Renal cortex interstitium (tissue), 15 donors: ENCODE measurements at places on chromosomes 1 and 21.

GRCh38 chr1:196121181-196121580 is 487.1 kb downstream of the KCNT2 start:
- DNase-seq, result no peak

- no peak for DNase-seq
Observed at GRCh38 chr1:94111879-94112278, 9.1 kb downstream of the ABCA4 start.

DNA sequence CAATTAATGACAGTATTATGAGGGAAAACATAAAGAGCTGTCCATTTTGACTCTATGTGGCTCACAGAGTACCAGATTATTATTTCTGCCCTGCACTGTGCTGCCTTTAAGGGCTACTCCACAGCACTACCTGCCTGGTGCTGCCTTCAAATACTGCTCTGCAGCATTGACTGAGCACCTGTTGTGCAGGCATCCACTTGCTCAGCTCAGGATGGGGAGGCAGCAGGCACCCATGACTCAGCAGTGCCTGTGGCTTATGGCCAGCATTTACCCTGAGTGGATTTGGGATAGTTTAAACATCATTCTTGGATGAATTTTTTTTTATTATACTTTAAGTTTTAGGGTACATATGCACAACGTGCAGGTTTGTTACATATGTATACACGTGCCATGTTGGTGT is 953 bp upstream of the KPRP start:
- DNase-seq, result no peak

GRCh38 chr1:16921391-16922185 is at the start of gene CROCC:
Gene CROCC (plus strand): TSS chr1:16921931. CDS start chr1:16922019, 88 bp downstream.
- DNase-seq, result no peak

- DNase-seq, result no peak
Observed at GRCh38 chr1:183896466-183897048, 91.6 kb downstream of the RGL1 start.

GRCh38 chr1:24699628-24700027 is 45.6 kb upstream of the CLIC4 start:
- no peak for DNase-seq

DNA sequence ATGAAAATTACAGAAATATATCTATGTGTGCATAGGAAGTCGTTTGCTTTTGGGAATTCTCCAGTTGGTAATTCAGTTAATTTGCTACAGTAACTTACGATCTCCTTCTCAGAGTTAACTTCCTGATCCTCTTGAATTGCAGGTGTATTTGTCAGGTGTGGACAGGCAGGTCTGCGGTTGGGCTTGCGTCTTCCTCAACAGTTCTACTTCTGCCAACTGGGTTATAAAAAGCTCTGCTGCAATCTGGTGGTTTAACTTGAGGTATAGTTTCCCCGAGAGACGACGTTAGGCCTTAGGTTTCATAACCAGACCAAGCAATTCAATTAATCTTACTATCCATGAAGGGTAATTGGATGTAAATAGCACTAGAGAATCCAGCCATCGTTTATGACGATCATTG is 88.2 kb downstream of the GABPA start:
- no peak for DNase-seq

GRCh38 chr1:156547982-156548381 is 24.4 kb downstream of the IQGAP3 start:
- no peak for DNase-seq

DNA sequence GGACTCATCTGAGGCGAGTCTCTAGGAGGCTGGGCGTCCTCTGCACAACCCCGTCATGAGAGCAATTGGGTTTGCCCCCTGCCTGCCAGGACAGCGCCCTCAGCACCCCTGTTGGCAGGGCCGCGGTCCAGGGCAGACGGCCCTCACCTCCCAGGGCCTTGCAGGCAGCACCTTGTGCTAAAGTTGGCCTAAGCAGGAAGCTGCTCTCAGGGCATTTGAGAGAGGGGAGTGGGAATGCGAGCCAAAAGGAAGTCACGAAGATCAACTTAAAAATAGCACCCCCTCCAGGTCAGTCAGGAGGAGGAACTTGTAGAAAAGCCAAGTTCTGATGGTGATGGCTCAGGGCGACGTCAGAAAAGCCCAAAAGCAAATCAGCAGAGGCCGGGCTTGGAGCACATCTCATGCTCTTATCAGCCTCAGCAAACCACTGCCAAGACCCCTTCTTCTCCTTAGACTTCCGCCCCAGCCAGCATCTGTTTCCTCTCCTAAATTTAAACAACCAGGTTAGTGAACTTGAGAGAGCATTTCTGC is 12.6 kb upstream of the ADORA3 start:
- peak; percentile 38 for DNase-seq

GRCh38 chr1:100428160-100428559 is 75.9 kb downstream of the CDC14A start:
- no peak for DNase-seq

DNA sequence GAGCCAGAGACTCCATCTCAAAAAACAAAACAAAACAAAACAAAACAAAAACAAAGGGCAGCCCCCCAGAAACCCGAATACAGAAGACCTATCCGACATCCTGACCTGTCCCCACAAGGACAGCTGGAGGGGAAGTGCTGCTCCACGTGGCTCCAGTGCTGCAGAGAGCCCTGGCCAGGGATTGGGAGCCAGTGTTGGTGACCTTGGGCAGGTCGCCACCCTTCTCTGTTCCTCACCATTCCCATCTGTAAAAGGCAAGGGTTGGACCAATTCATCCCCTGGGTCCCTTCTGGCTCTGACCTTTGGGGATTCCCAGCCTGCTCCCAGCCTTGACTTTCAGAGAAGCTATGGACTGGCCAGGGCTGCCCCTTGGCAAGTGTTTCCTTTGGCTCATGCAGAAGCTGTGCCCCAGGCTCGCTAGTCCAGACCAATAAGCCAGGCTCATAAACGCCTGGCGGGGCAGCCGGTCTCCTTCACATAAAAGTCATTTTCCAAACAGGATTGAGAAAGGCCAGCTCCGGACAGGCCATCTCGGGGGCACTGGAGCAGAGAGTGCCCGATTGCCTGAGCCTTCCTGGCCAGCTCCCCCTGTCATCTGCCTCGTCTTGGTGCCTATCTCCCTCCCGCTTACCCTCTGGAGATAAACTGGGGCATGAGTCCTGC is 20.0 kb upstream of the PADI1 start:
- DNase-seq, result no peak

- no peak for DNase-seq
Observed at GRCh38 chr1:41776891-41777441, 141.8 kb downstream of the HIVEP3 start.

GRCh38 chr1:81803431-81804110 is 2.8 kb downstream of the ADGRL2 start:
- DNase-seq, result no peak

DNA sequence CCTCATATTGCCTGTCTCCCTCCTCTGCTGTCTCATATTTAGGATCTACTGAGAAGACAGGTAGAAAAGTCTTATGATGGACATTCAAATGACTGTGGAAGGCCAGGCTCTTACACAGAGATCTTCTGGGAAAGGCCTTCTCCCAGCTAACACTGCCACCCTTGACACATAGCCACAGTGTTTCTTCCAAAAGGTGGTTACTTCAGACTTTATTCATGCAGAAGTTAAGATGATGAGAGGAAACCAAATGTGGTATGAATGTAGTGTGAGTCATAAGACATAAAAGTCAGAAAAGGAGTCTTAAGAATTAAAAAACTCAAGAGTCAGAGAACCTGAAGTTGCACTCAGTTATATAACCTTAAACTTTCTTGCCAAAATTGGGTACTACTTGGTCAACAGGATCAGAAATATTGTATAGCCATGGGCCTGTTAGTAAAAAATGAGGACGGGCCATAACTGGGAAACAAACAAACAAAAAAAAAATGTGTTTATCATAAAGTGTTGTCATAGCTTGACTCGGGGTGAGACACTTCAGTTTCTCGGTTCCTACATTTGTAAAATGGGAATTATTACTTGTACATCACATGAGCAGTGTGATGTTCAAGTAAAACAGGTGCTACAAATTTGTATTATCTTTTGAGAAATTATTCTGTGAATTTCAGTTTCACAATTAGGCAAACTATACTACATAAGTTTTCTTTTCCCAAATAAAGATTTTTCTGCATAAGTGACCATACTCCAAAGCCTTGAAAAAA is 1.2 kb upstream of the DENND1B start:
- no peak for DNase-seq

- no peak for DNase-seq
Observed at GRCh38 chr1:100565533-100565932, 27.6 kb downstream of the GPR88 start.

- DNase-seq, result no peak
Observed at GRCh38 chr1:222370081-222370912, 177.6 kb downstream of the HHIPL2 start.

DNA sequence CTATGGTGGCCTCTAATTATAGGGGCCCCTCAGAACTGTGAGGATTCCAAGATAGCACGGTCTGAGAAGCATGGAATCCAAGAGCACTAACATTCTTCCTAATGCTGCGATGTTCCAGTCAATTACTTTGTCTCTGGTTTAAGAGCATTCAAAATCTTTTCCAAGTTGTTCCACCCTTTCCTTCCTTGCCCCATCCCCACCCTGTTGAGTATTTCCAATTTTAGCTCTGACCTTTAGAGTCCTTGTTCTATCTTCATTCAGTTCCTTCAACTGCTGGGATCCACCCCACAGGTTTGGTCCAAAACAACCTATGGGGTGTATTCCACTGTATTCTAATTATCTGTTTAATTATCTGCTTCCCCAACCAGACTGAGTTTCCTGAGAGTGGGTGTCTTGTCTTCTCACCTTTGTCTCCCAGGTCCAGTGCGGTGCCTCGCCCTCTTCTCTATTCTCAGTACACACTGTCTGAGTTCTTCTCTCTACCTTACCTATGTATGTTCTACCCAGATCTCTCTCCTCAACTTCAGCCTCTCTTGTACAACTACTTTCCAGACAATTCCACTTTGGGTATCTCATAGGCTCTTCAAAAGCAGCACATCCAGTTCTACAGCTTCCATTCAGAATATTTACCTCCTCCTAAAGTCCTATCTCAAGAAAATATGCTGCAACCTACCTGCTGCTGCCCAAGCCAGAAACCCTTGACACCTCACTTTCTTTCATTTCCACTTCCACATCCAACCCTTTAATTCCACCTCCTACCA is 25.0 kb upstream of the BCL9 start:
- no peak for DNase-seq

GRCh38 chr1:210724768-210725167 is 396.1 kb downstream of the HHAT start:
- DNase-seq, result no peak

- no peak for DNase-seq
Observed at GRCh38 chr1:30759718-30760281, 2.2 kb upstream of the LAPTM5 start.

- DNase-seq, result no peak
Observed at GRCh38 chr1:119141020-119141424, 569 bp upstream of the WARS2 start.

- DNase-seq, result no peak
Observed at GRCh38 chr1:19348441-19349198, 36.5 kb downstream of the SLC66A1 start.

- DNase-seq, result no peak
Observed at GRCh38 chr1:47521034-47521881, 83.4 kb downstream of the FOXD2 start.

GRCh38 chr1:1622010-1622787 is 6.9 kb downstream of the MIB2 start:
- no peak for DNase-seq

GRCh38 chr1:42966688-42967612 is 8.3 kb upstream of the SLC2A1 start:
- no peak for DNase-seq

DNA sequence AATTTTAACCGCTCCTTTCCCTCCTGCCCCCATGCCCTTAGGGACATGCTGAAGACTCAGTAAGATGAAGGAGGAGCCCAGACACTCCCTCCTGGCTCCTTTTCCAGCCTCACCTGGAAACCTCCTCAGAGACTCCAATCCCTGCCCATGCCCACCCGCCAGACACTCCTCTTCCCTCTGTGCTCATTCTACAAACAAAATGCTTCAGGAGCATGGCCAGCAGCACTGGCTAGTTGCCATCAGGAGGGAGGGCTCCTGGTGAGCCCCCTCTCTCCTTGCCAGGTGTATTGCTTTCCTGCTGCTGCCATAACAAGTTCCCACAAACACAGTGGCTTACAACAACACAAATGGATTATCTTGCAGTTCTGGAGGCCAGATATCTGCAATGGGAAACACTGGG is 126.1 kb downstream of the PSMG1 start:
- no peak for DNase-seq

GRCh38 chr21:29085106-29085752 is 11.8 kb upstream of the CCT8 start:
- no peak for DNase-seq

GRCh38 chr1:9494936-9495758 is 44.1 kb upstream of the SLC25A33 start:
- DNase-seq, result no peak

GRCh38 chr1:156468693-156469345 is 31.8 kb downstream of the MEF2D start:
- DNase-seq, result no peak

- peak; percentile 69 for DNase-seq
Observed at GRCh38 chr1:186212568-186213224, 162.4 kb downstream of the TPR start.

DNA sequence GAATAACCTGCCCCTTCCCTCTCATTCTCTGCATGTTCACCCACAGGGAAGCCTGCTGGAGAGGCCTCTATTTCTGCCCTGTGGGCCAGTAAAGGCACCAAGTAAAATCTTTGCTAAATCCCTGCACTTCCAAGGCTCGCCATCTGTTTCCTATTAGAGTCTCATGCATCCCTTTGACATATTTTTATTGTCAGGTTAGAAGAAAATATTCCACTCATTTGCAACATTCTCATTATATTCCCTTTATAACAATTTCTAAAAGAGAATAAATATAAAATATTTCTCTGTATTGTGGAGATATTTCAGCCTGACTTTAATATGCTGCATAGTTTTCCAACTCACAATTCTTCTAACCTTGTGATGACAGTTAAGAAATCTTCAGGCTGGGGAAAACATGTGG is 340.4 kb upstream of the VAMP3 start:
- DNase-seq, result no peak

- no peak for DNase-seq
Observed at GRCh38 chr1:205970486-205970885, 27.2 kb upstream of the SLC26A9 start.

DNA sequence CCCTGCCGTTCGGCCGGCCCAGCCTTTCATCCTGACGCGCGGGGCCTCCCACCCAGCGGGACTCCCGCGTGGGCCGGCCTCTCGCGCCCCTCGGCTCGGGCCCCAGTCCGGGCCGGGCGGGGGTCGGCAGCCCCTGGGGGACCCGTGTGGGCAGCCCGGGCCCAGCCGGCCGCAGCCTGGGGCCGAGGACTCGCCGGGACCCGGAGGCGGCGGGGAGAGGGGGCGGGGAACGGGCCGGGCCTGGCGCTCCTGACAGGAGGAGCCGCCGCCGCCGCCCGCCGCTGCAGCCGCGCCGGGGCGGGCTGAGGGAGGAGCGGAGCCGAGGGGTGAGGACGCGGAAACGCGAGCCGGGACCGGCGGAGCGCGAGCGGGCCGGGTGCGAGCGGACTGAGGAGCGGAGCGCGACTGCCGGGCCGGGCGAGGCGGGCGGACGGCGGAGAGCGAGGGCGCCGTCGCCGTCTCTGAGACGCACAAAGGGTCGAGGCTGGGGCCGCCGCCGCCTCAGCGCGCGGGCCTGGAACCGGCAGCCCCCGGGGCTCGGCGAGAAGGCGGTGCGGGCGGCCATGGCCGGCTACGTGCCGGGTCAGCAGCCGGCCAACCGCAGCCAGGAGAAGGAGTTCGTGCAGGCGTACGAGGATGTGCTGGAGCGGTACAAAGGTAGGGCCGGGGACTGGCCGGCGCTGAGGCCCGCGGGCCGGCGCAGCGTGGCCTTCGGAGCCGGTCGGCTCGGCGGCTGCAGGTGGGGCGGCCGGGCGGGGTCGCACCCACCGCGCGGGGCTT is 79.1 kb downstream of the NDUFS5 start:
- no peak for DNase-seq

- DNase-seq, result no peak
Observed at GRCh38 chr1:209403921-209404320, 179.6 kb upstream of the CAMK1G start.
